NCI-H1436 (cell line): ENCODE measurements at places on chromosomes 3 and 15.
A peak's percentile ranks its signal among the peaks of the same experiment; 100 is the strongest.

DNA sequence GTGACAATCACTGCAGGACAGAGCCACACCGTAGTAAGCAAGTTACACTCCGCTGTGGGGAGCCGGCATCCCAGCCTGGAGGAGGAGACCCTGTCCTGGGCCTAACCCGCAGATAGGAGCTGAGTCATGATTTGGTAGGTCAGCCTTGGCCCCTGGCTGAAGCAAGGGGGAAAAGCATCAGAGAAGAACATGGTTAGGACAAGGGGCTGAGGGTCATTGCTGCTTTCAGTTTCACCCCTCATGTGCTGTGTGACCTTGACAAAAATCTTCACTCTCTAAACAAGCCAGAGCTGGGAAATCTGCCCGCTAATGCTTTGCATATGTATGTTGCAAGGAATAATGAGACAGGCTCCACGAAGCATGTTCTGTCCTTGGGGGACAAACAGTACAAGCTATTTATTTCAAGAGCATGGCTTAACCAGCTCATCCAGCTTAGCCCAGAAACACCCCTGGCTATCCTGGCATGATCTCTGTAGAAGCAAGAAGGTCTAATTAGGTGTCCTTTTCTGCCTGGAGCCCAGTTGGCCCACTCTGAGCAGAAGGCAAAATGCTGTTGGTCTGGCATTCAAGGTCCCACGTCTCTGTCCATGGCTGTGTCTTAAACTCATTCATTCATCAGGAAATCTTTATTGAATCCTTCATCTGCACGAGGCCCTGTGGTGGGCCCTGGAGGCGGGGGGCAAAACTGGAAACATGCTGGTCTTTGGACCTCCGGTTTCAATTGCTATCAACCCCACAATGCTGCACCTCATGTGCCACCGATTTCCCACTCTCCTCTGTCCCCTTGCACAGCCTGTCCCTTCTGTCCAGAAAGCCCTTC, 221.3 kb upstream of the LYSMD4 start:
- no peak for DNase-seq

GRCh38 chr3:151838574-151839312, 24.8 kb downstream of the AADAC start:
- DNase-seq, result peak; percentile 76

DNA sequence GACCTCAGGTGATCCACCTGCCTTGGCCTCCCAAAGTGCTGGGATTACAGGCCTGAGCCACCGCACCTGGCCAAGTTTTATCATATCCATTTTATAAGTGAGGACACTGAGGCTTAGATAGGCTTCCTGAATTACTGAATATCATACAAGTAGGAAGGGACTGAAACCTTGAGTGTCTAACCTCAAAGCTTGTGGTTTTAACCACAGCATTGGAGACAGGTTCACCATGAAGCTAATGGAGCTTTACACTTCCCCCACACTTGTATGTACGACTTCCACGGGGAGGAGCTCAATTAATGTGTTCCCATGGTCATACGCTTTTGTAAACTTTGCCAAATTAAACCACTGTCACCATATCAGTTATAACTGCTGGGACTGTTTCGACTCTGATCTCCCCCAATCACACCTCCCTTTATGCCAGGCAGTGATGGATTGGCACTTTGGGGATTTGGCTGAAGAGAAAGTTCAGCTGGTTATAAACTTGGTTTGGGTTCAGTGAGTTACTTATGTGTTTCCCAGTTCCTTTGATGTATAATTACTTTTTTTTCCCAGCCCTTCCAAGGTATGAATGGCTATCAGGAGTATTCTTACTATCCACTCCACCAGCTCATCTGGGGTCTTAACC, 38.4 kb upstream of the MEIS2 start:
- no peak for DNase-seq

DNA sequence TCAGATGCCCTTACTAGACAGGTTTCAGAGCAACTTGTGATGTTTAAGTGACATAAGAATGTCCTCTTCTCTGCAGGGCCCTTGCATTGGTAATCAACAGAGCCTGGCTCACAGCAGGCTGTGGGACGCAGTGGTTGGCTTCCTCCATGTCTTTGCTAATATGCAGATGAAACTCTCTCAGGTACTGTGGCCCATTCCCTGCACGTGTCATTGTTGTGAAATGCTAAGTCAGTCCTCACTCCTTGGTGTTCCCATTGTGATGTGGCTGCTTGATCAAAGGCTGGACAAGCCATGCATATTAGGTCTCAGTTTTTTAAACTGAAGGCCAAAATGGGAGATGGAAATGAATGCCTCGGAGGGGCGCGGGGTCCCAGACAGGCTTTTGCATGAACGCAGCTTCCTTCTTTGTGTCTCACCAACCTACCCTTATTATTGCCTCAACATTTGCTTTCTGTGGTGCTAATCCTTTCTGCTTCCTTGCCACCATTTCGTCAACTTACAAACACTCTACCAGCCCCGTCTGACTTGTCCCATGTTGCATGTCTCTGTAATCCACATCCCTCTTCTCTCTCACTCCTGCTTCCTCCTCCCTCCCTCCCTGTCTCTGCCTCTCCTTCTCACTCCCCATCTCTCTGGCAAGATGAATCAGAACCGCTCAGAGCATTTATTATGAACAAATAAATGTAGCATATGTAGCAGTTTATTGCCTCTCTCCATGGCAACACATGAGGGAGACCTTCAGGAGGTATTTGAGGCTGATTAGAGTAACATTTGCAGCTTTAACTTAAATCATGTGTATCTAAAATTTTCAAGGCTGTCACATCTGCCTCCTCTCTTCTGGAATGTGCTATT, 133.2 kb upstream of the CHRM5 start:
- no peak for DNase-seq

GRCh38 chr3:149975919-149976318, 5.2 kb upstream of the PFN2 start:
- DNase-seq, result no peak

DNA sequence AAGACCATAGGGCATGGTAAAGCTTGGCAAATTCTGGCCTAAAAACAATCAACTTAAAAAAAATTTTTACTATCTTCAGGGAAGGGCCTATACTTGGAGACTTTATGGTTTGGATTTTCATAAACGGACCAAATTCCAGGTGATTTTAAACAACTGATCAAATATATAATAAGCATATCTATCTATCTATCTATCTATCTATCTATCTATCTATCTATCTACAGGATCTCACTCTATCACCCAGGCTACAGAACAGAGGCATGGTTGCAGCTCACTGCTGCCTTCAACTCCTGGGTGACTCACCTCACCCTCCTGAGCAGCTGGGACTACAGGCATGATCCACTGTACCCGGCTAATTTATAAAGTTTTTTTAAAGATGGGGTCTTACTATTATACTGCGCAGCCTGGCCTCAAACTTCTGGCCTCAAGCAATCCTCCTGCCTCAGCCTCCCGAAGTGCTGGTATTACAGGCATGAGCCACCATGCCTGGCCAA, 6.7 kb downstream of the SPPL2A start:
- DNase-seq, result no peak

GRCh38 chr15:68578980-68579935, at the start of gene CORO2B:
TSS of gene CORO2B (plus strand) at chr15:68578993. CDS start at chr15:68579263, 270 bp downstream.
- peak; percentile 26 for DNase-seq

DNA sequence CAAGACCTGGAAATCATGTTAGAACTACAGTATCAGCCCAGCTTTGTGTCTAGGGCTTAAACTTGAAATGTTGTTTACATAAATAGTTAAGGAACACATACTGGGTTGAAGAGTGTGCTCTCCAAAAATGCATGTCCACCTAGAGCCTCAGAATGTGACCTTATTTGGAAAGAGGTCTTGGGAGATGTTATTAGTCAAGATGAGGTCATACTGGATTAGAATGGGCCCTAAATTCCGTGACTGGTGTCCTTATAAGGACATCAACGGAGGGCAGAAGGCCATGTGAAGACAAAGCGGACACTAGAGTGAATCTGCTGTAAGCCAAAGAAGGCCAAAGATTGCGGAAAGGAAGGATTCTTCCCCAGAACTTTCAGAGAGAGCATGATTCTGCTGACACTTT, 759.2 kb upstream of the CFAP20DC start:
- no peak for DNase-seq

- no peak for DNase-seq
These were observed 229.7 kb upstream of the TBL1XR1 start for GRCh38 chr3:177426878-177427495.

- DNase-seq, result no peak
These were observed 500.6 kb downstream of the PYDC2 start for GRCh38 chr3:191961529-191961928.

- no peak for DNase-seq
These were observed 543 bp downstream of the MEF2A start for GRCh38 chr15:99566157-99566897.

GRCh38 chr3:152488449-152488848, 219.7 kb downstream of the MBNL1 start:
- DNase-seq, result no peak

DNA sequence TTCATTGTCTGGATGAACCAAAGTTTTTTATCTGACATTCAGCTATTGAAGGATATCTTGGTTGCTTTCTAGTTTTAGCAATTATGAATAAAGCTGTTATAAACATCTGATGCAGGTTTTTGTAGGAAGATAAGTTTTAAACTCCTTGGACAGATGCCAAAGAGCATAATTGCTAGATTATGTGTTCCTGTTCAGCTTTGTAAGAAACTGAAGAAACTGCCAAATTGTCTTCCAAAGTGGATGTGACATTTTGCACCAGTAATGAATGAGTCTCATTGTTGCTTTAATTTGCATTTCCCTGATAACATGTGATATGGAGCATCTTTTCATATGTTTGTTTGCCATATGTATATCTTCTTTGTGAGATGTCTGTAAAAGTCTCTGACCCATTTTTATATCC, 239.9 kb upstream of the TTC14 start:
- no peak for DNase-seq

DNA sequence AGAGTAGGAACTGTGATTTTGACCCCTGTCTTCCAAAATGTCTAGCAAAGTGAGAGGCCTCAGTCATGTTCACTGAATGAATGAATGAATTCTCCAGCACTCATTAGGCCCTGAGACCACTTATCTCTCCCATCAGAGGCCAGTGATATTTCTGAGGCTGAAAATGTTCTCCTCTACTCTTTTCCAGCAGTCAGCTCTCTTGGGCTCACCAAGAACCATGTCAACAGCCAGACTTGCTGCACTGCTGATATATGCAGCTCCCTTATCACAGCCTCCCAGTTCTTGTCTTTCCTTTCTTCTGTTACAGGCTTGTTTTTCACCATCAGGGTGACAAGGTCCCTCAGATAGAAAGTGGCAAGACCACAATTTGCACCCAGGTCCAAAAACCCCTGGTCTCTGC, 28.7 kb upstream of the MFSD1 start:
- DNase-seq, result no peak

DNA sequence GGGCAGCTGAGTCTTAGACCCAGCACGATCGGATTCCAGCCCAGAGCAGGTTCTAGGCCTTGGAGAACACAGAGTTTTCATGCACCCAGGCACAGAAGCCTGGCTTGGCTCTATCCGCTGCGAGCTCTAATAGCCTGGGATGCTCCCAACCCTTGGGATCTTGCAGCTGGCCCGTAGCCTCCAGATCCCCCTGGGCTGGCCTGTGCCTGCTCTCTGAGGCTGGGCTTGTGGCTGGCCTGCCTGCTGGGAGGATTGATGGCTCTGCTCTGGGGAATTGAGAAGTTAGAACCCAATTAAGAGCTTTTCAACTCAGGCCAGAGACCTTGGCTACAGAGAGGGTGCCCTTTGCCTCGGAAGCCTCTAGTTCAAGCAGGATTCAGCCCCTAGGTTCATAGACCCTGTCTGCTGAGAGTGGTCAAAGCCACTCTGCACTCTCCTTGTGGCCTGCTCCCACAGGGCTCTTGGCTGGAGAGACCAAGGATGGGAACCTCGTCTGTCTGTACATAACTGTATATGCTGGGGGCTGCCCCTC, 64.4 kb downstream of the MAGEF1 start:
- no peak for DNase-seq

DNA sequence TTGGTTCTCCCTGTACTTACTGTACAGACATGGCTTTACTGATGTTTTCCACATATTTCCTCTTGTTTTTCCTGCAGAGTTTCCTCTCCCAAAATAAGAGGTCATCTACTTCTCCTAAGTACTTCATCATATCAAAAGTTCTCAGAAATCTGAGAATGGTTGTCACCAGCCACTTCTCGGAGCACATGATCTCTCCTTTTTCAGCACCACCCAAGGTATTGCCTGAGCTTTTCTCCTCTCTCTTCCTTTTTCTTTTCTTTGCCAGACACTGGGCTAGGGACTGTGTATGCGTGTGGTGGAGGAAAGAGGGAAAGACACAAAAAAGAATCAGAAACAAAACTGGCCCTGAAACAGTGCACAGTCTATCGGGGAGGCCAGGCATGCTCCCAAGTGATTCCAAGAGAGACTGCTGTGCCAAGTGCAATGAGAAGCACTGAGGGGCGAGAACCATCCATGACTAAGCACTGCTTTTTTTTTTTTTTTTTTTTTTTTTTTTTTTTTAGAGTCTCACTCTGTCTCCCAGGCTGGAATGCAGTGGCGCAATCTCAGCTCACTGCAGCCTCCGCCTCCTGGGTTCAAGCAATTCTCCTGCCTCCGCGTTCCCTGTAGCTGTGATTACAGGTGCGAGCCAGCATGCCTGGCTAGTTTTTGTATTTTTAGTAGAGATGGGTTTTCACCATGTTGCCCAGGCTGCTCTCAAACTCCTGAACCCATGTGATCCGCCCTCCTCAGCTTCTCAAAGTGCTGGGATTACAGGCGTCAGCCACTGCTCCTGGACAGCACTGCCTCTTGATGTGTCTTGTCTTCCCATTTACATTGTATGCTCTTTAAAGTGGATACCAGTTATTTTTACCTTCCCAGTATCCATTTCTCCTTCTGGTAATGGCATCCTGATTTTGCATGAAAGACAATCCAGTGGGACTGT, 194.0 kb upstream of the FEZF2 start:
- no peak for DNase-seq

GRCh38 chr3:29065211-29065785, 215.6 kb upstream of the RBMS3 start:
- no peak for DNase-seq

- no peak for DNase-seq
These were observed 742.3 kb upstream of the CBLB start for GRCh38 chr3:106611116-106611515.
